Upper lobe of left lung (tissue), 6 donors: ENCODE measurements at places on chromosomes 12 and 14. TPM values are rescaled to one million over a fixed set of nuclear protein-coding genes. Genes with fewer than 3 reads are reported as not detected.

GRCh38 chr14:72822946-72823611 is 70.8 kb downstream of the DPF3 start:
- no peaks in the 10 kb centered on the region for H3K36me3 ChIP-seq
- no peak for DNase-seq
- H3K4me1 ChIP-seq = no peaks in the 10 kb centered on the region
- no peak overlapping the region for H3K27ac ChIP-seq
- no peaks in the 10 kb centered on the region for H3K27me3 ChIP-seq
- no peak overlapping the region for H3K4me3 ChIP-seq

The DIO3 gene
- 0.30 TPM for total RNA-seq

- no peaks in the 10 kb centered on the region for H3K27me3 ChIP-seq
- peak overlapping the region; percentile 72 for H3K27ac ChIP-seq
- H3K4me3 ChIP-seq = no peak overlapping the region
- H3K36me3 ChIP-seq = peaks cover 6% of the 10 kb centered on the region
- no peak for DNase-seq
Measured at GRCh38 chr14:61543946-61544345, 151.4 kb upstream of the HIF1A start.

GRCh38 chr14:91129261-91129660 is 15.4 kb downstream of the DGLUCY start:
- H3K27ac ChIP-seq = no peak overlapping the region
- DNase-seq = no peak
- H3K27me3 ChIP-seq = no peaks in the 10 kb centered on the region
- no peaks in the 10 kb centered on the region for H3K36me3 ChIP-seq
- H3K4me3 ChIP-seq = no peak overlapping the region
- peaks cover 20% of the 10 kb centered on the region for H3K4me1 ChIP-seq

The TTC6 gene
- total RNA-seq = 33.1 TPM

DNA sequence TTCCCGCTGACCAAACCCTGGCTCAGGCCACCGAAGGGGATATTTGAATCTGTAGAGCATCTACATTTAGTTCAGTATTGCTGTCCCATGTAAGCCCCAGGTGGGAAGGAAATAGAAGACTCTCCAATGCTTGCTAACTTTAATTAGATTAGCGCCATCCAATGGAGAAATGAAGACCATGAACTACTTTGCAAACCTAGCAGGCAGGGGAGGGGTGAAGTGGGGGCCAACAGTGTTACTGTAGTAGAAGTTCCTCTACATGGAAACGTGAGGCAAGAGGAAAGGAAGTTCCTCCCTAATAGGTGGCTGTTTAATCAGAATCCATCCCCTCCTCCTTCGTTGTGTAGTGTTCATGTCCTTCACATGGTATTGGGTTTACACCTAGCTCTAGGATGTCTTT is 9.3 kb upstream of the DENND5B start:
- H3K27me3 ChIP-seq = no peaks in the 10 kb centered on the region
- no peak overlapping the region for H3K27ac ChIP-seq
- DNase-seq = no peak
- H3K36me3 ChIP-seq = no peaks in the 10 kb centered on the region
- H3K4me1 ChIP-seq = no peaks in the 10 kb centered on the region

The TCTN1 gene
- total RNA-seq = 50.1 TPM

The AKAP3 gene
- total RNA-seq = 1.8 TPM

The A2ML1 gene
- total RNA-seq = 0.15 TPM

- no peak overlapping the region for H3K4me3 ChIP-seq
- no peaks in the 10 kb centered on the region for H3K36me3 ChIP-seq
- H3K4me1 ChIP-seq = no peaks in the 10 kb centered on the region
- no peaks in the 10 kb centered on the region for H3K27me3 ChIP-seq
- no peak for DNase-seq
- H3K27ac ChIP-seq = no peak overlapping the region
Measured at GRCh38 chr14:87434011-87434410, 559.0 kb downstream of the GALC start.

- peaks cover 5% of the 10 kb centered on the region for H3K4me1 ChIP-seq
- H3K27ac ChIP-seq = no peak overlapping the region
- DNase-seq = no peak
- H3K27me3 ChIP-seq = no peaks in the 10 kb centered on the region
Measured at GRCh38 chr14:64656986-64657385, 47.2 kb upstream of the PLEKHG3 start.

The SLC24A4 gene
- total RNA-seq = 5.7 TPM

DNA sequence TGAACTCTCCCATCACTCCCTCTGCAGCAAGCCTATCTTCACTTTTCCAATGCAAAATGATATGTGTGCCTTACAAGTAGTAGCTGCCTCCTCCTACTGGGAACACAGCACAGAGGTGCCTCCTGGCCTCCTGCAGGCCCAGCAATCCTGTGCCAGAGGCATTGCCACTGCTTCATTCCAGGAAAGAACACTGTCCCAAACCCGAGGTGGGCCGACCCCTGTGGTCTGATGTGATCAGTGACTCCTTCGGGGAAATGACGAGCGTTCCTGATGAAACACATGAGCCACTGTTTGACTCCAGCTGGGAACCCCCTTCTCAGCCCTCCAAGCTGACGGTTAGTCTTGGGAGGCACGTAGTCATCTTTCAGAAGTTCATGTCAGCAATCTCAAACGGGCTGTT is 19.5 kb downstream of the PSMC1 start:
- H3K36me3 ChIP-seq = peaks cover 65% of the 10 kb centered on the region
- H3K4me3 ChIP-seq = no peak overlapping the region
- no peak for DNase-seq
- H3K27ac ChIP-seq = no peak overlapping the region
- peaks cover 6% of the 10 kb centered on the region for H3K4me1 ChIP-seq

The TEX52 gene
- not detected for total RNA-seq

The TMCC3 gene
- total RNA-seq = 11.2 TPM

- peaks cover 51% of the 10 kb centered on the region for H3K4me1 ChIP-seq
- H3K4me3 ChIP-seq = peak overlapping the region; percentile 16
- DNase-seq = no peak
- H3K36me3 ChIP-seq = no peaks in the 10 kb centered on the region
- peaks cover 38% of the 10 kb centered on the region for H3K27me3 ChIP-seq
Measured at GRCh38 chr12:131829791-131830334, 1.7 kb downstream of the MMP17 start.

DNA sequence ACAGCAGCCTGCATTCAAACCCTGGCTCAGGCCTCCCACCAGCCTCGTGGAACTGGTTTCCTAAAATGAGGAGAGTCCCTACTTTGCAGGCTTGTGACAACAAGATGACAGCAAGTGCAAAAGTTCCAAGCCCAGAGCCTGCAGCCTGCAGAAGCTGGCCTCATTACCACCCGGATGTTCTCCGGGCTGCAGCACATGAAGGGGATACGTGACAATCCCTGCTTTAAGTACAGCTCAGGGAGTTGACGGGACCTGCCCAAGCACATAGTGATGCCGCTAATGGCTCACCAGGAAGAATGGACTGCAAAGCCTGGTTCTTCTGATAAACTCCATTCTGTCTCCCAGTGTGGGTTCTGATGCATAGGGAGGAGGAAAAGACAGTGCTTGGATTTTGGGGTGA is 15.0 kb downstream of the SSH1 start:
- peaks cover 36% of the 10 kb centered on the region for H3K36me3 ChIP-seq
- peaks cover 63% of the 10 kb centered on the region for H3K4me1 ChIP-seq
- DNase-seq = no peak
- peak overlapping the region; percentile 95 for H3K27ac ChIP-seq
- no peaks in the 10 kb centered on the region for H3K27me3 ChIP-seq
- no peak overlapping the region for H3K4me3 ChIP-seq

DNA sequence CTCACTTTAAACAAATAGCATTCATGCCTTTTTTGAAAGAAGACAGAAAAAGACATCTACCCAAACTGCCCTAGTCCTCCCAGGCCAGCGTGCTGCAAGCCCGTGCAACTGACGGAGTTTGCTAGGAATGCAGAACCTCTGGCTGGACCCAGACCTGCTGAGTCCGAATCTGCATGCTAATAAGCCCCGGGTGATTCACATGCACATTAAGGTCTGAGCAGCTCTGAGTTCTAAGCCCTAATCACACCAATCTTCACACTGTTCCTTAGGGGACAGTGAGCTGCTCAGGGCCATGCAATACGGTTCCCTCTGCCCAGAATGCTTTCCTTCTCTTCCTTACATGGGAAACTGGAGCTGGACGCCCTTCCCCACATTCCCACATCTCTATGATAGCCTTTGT is 25.2 kb downstream of the HAL start:
- no peak overlapping the region for H3K27ac ChIP-seq
- no peaks in the 10 kb centered on the region for H3K4me1 ChIP-seq
- no peak overlapping the region for H3K4me3 ChIP-seq
